Motor neuron (in vitro differentiated cells): ENCODE measurements at places on chromosomes 1 and 21.

DNA sequence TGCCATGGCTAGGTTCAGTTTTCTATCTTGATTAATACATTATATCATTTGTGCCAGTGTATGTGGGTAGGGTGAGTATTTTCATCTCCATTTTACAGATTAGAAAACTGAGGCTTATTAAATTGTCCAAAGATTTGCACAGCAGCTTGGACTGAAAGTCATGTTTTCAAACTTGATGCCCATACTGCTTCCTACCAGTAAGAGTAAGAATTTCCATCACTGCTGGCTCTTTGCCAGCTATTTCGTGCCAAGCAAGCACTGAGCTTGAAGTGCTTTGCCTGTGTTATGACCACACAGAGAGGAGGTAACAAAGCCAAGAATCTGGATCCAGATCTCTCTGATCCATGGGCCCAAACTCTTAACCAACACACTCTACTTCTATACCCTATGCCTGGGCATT is 295.0 kb downstream of the VAV3 start:
- ATAC-seq: peak; percentile 78

GRCh38 chr1:151037032-151037431 is 646 bp downstream of the BNIPL start:
- no peak for ATAC-seq

- peak; percentile 51 for ATAC-seq
These were observed 611 bp upstream of the AKT3 start for GRCh38 chr1:243850452-243851256.

DNA sequence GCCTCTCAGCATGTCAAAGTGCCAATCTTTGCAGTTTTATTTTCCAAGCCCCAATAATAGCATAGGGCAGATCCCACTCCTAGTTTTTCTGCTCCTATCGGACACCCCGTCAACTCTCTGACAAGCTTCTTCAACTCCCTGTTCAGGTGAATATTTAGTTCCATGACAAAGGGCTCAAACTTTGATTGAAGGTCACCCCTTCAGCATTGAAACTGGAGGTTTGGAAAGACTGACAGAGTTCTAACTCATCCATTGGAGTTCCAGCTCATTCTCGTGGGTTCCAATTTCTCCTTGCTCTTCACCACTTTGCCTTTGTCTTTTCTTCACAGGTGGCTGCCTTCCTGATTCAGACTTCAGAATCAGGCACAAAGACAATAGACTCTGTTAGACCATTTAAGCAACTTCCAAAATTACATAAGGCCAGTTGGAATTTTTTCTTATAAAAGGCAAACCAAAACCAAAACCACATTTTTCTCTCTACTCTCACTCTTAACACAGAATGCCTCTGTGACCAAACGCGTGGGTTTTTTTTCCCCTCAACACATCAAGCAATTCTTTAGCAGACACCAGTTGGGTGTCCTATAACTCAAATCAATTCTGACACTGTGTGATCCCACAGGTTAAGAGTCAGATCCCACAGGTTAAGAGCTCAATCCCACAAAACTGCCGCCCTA is 169.3 kb upstream of the USP25 start:
- no peak for ATAC-seq

GRCh38 chr21:25791319-25791718 is 56.5 kb downstream of the GABPA start:
- peak; percentile 61 for ATAC-seq

- no peak for ATAC-seq
These were observed 12.1 kb upstream of the KDF1 start for GRCh38 chr1:26972390-26972789.

DNA sequence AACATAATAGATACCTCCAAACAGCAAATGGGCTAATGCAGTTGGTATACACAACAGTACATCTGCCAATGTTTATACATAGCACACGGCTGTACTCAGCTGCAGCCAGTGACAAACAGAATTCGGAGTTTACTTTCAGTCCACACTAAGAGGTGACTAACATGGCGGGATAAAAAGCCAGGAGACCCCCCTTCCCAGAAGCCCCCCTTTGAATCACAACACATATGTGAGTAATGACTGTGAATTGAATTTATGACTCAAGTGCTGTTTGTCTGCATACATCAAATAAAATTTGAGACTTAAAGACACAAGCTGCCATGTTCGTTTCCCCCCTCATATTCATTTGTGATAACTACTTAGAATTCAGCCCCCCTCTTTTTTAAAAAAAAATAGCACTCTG is 113.2 kb downstream of the RUNX1 start:
- no peak for ATAC-seq

- ATAC-seq: no peak
These were observed 110.7 kb downstream of the TNR start for GRCh38 chr1:175632667-175633066.

DNA sequence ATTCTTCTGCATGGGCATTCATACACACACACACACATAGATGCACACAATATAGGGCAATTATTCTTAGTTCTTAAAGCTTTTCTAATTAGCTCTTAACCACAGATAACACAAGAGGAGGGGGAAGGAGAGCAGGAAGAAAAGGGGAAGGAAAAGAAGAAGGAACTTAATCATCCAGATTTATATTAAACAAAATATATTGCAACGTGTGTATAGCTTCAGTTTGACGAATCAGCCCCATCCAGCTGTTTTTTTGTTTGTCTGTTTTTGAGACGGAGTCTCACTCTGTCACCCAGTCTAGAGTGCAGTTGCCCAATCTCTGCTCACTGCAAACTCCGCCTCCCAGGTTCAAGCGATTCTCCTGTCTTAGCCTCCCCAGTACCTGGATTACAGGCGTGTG is 21.7 kb upstream of the ANKRD13C start:
- no peak for ATAC-seq

DNA sequence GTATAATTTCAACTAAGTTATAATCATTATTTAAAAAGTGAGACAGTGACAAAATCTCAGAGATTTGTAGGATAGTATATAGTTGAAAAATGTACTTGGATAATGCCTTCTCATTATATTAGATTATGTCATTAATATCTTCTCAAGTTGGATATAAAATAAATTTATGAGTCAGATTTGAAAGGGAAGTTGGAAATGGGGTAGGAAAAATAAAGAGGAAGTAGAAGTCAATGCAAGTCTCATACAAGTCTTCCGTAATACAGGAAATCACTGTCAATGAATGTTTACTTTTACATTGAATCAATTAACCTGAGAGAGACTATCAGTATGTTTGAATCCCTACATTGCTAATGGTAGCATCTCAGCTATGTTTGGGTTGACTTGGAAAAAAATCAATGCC is 16.2 kb upstream of the RNPC3 start:
- no peak for ATAC-seq

GRCh38 chr1:59514061-59514909 is 217.4 kb downstream of the FGGY start:
- ATAC-seq: no peak

GRCh38 chr1:60567256-60567655 is 493.7 kb upstream of the C1orf87 start:
- ATAC-seq: no peak

DNA sequence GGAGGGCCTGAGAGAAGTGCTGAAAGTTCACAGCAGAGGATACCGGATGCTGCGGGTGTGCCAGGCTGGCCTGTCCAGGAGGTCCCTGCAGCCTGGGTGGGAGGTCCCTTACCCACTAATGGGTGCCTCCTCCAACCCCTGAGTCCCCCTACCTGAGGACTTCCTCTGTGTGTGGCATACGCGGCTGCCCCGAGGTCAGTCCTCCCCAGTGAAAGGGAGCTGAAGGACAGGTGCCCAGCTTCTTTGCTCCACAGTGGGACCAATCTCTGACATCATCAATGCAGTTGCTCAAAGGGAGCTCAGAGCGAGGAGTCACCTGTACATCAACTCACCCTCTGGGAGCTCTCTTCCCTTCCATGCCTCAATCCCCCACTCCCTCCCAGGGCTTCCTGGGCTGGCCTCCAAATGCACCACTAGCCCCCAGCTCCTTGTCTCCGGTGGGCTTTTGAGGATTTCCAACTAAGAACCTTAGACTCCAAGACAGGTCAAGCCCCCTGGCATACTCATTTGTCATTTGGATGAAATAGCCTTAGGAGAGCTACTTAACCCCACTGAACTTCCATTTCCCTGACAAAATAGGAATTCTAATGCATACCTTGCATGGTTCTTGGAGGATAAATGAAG is 53.9 kb downstream of the PDE9A start:
- no peak for ATAC-seq

DNA sequence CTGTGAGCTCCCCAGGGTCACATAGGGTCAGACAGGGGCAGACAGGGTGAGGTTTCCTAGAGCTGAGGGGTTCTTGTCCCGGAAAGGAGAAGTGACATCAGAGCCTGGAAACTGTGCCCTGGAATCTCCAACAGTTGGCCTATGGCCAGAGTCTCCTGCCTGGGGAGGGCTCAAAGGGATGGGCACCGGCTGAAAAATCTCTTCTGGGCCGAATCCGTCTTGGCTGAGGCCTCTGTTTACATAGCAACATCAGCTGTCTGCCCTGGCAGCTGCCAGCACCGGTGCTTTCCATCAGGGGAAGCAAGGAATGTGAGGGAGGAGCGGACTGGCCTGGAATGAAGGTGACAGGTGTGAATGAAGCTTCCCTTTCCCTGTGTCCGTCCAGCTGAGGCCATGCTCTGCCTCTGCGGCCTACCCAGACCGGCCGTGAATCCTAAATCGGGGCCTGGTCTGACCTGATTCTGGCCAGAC is 30.7 kb downstream of the VASH2 start:
- ATAC-seq: peak; percentile 28

DNA sequence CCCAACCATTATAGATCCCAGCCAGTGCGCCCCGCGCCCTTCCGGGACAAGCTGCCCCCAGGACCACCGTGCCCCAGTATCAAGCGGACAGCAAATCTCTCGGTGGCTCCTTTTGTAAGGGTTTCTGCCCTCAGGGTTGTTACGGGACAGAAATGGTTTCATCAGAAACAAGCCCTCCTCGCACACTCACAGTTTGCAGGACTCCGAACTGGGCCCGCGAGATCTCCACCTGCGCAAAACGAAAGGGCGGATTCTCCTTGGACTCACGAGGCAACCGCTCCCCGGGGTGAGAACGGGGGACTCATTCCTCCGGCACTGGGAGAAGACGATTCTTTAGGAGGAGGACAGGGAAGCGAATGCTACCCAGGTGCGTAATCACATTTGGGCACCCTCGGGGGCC is 51.1 kb upstream of the H6PD start:
- ATAC-seq: no peak

GRCh38 chr1:212045981-212046380 is 10.4 kb downstream of the DTL start:
- ATAC-seq: no peak

GRCh38 chr1:54362881-54363340 is 43.3 kb downstream of the SSBP3 start:
- ATAC-seq: peak; percentile 13

- ATAC-seq: no peak
These were observed 38.0 kb upstream of the SERBP1 start for GRCh38 chr1:67468066-67468718.

DNA sequence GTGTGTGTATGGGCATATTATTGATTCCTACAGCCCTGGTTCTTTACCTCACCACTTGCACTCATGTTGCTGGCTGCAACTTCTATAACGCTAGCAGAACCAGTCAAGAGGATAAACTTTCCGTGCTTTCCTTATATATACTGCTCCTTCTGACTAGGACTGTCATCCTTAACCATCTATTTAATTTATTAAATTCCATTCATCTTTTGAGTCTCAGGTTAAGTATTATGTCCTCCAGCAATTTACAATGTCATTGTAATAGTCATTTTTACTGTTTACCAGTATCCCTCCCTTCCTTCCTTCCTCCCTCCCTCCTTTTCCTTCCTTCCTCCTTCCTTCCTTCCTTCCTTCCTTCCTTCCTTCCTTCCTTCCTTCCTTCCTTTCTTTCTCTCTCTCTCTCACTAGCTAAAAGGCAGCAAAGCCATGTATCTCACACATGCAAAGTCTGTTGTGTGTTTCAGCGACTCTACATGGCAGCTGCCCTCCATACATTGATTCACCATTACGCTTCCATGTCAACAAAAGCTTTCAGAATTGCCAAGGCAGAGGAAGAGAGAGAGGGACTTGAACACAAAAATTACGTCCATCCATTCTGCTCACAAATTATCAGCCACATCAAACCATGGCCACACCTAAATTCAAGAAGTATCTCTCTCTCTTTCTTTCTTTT is 73.8 kb downstream of the ZNF326 start:
- ATAC-seq: no peak

GRCh38 chr21:39669976-39670661 is 57.4 kb downstream of the B3GALT5 start:
- no peak for ATAC-seq

- no peak for ATAC-seq
These were observed 65.0 kb downstream of the KIRREL1 start for GRCh38 chr1:158058237-158058985.

- ATAC-seq: no peak
These were observed 567.2 kb downstream of the SMYD3 start for GRCh38 chr1:245939756-245940345.

- no peak for ATAC-seq
These were observed 286.3 kb upstream of the SGIP1 start for GRCh38 chr1:66247415-66248208.
